ENCODE measurements at places on chromosomes 4 and X.
A peak's percentile ranks its signal among the peaks of the same experiment; 100 is the strongest.

DNA sequence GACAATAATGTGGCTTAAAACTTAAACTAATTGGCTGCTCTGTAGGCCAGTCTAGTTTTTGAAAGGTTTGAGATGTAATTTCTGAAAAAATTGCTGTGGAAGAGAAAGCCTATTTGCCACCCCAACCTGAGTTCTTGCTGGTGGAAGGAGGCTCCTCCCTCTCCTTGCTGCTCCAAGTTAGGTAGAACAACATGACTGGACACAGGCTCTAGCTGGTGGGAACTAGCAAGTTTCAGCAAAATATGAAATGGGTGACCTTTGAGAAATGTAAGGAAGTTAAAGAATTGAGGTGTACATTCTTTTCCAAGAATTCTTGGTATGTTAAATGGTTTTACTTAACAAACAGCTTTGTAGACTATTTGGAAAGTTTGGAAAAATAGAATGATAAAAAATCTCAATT, 8.0 kb downstream of the RPL34 start:
- DNase-seq = no peak

GRCh38 chrX:85223359-85223758, 20.2 kb downstream of the SATL1 start:
- DNase-seq = no peak

DNA sequence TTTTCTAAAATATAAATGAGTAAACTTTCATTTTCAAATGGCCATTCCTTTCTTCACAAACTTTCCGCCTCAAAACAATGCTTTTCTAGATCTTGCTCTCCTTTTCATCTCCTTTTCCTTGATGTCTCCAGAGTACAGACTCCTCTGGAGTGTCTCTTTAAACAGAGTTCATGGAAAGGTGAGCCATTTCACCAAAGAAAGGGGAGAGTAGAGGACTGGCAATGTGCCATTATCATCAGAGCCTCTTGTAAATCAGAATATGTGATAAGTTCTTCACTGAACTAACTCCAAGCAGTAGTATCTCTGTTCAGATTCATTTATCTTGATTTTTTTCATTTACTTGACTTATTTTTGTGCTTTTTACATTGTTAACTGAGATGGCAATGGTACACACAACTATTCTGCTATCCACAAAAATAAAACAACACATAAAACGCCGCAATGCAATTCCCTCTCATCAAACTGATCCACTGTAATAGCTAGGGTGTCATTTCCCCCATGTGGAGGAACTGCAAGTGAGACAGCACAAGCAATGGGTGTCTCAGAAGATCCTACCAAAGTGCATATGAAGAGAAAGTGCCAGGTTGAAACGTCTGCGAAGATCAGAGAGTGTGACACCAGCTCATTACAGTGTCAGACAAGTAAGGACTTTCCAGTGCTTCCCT, 125.4 kb downstream of the RASL11B start:
- no peak for DNase-seq

- no peak for DNase-seq
Measured at GRCh38 chrX:19912-20571, 261.1 kb upstream of the PLCXD1 start.

DNA sequence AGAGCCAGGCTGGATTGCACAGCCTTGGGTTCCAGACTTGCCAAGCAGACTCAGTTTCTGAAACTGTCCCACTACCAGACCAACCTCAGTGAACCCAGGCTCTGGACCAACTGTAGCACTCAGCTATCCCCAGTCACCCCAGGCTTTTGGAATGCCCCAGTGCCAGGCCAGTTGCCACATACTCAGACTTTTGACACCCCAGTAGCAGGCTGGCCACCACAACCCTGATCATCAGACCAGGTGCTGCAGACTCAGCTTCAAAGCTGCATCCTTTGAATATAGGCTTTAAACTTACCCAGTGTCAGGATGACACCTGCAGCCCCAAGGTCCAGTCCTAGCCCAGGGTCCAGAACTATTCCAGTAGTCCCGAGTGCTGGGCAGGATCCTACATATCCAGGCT, 1389.9 kb downstream of the ARAP2 start:
- no peak for DNase-seq

GRCh38 chr4:7043284-7044136, at the start of gene TADA2B:
TADA2B (plus strand) TSS chr4:7043372; CDS start chr4:7043580, 208 bp downstream.
- DNase-seq = no peak

GRCh38 chr4:66837279-66837922, 707.9 kb downstream of the CENPC start:
- no peak for DNase-seq

GRCh38 chr4:2874861-2875260, 31.2 kb downstream of the ADD1 start:
- DNase-seq = no peak

- no peak for DNase-seq
Measured at GRCh38 chr4:2728806-2729532, 27.2 kb downstream of the TNIP2 start.

GRCh38 chr4:65658117-65658516, 12.2 kb downstream of the EPHA5 start:
- DNase-seq = no peak

- no peak for DNase-seq
Measured at GRCh38 chr4:140049024-140049848, 104.7 kb downstream of the MAML3 start.

- DNase-seq = no peak
Measured at GRCh38 chrX:154805696-154806091, 409 bp upstream of the MPP1 start.

DNA sequence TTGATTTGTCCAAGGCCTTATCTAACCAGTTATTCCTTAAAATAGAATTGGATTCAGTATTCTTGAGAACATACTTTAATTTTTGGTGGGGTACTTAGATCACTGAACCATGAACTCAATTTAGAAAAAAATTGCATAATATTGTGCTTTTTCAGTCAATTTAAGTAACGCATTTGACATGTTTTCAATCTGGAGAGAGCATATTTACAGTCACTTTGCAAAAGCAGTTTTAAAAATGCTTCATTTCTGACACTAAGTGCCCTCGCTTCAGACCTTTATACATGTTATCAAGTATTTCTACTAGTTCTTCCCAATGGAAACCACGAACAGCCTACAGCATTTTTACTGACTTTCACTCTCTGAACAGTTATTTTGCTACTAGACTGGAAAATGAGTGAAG, 257.1 kb upstream of the NDST4 start:
- DNase-seq = no peak

- no peak for DNase-seq
Measured at GRCh38 chr4:88752076-88752463, 54.4 kb upstream of the NAP1L5 start.

DNA sequence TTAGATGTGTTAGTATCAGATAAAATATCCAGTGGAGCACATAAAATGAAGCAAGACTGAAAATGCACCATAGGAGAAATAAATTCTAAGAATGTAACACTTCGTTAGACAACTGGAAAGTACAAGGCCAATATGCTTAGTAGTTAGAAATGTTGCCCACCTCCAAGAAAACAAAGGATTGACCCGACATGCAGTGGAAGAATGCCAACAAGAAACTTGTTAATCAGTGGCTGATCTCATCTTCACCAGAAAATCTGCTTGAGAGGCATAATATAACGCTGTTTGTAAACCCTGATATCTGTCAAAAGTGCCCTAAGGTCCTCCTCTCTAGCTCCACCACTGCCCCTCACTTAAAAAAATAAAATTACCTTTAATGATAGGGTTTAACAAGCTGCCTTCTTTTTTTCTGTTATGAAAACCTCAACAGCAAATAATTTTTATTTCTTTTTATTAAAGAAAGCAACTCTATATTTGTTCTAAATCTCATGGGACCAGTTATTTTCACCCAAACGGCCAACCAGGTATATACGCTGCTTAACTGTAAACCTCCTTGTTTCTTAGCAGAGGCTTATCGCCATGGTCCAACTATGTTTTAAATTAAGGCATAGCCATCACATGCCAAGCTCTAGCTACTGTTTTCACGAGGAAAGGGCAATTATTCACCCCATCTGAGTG, 1.8 kb downstream of the RASGEF1B start:
- no peak for DNase-seq

DNA sequence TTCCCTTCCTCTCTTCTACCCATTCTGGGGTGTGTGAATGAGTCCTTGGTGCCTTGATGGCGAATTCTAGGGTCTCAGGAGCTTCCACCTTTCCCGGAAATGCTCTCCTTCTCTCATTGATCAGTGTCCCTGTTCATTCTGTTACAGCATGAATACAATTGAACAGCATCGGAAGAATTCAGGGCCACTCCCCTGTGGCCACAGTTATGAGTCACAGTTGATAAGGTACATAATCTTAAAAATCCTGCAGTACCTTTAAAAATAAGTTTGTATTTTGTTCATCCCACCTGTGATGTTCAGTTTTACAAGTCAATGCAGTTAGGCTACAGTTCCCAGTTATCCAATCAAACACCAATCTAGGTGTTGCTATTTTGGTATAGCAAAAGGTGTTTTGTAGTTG, 47.3 kb upstream of the FAM9A start:
- DNase-seq = no peak

DNA sequence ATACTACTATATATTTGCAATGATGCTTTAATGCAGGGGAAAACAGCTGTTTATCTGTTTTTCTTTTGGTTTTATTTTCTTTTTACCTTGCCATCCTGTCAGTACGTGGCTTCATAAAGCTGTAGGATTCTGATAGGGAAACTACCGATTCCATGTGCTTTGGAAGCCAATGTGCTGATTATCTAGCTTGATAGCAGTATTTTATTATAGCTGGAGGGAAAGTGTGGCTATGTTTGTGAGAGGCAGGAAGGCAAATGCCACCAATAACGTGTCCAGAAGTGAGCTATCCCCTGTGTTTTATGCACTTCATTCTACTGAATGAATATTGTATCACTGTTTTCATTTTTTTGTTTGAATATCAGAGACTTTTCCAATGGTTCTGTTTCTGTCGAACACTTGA, 43.7 kb downstream of the IL15 start:
- no peak for DNase-seq

DNA sequence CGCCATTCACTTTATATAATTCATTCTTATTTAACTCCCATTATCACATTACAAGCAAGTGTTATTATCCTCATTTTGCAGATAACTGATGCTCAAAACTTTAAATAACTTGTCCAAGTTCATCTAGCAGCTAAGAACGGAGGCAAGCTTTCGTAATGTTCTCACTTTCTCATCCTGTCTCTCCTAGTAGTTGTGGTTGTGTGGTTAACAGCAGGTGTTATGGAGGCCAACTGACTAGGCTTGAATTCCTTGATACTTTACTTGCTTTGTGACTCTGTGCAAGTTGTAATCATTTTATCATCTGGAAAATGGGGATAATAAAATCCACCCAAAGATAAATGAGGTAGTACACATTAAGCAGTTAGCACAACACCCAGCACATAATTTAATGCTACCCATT, 109.9 kb upstream of the PTPN13 start:
- DNase-seq = no peak

DNA sequence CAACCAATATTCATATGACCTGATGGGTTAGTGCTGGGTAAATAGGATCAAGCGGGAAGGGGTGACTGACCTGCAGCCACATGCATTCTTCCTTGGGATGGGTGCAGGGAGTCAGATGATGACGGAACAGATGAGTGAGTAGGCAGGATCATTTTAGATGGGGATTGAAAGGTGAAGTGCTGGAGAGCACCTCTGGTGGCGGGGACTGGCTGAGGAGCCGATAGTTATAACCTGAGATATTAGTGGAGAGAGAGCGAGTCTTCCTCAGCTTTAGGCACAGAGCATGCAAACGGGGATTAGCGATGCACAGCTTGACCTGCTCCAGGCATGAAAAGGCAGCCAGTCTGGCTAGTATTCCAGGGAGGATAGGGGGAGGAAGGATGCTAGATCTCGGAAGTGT, 99.1 kb downstream of the AFF1 start:
- DNase-seq = no peak

- DNase-seq = no peak
Measured at GRCh38 chrX:41781500-41781899, 57.5 kb downstream of the GPR82 start.

DNA sequence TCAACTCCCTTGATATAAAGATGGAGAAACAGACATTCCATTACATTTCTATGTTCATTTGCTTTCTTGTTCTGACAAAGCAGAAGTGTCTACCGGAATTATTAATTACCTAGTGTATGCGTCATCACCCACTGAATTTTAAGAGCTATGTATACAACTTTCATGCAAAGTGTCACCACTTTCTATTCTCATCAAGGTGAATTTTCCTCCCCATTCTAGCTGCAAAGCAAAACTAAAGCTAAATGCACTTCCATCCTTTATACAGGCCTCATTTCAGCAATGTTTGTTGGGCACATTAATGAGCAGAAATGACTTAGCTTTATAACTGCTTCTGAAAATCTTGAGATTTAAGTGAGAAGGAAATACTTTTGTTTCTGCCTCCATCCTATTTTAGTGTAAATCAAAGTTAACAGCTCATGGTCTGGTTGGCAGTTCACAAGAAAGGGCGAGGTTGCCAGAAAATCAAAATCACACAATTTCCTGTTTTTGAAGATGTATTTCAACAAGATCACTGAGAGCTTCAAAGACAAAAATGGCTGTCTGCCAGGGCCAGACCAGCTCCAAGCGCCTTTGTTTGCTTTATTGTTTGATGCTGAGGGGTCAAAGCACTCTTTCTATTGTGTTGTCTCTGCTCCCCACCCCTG, 7.2 kb upstream of the FAM9C start:
- DNase-seq = no peak

DNA sequence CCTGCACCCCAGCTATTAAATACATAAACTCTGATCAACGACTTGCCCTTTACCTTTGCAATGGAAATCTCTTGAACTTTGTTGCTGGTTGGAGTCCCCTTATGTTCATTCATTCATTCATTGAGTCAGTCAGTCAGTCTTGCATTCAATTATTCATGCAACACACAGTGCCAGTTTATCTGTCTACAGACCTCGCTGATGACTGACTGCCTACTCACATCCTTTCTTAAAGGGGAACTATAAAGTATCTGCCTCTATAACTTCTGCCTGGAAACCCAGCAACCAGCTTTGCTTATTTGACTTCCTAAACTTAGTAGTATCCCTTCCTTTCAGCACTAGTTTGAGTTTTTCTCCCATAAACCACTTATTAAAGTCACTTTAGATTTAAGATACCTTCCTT, 620.8 kb upstream of the ADGRL3 start:
- DNase-seq = no peak

DNA sequence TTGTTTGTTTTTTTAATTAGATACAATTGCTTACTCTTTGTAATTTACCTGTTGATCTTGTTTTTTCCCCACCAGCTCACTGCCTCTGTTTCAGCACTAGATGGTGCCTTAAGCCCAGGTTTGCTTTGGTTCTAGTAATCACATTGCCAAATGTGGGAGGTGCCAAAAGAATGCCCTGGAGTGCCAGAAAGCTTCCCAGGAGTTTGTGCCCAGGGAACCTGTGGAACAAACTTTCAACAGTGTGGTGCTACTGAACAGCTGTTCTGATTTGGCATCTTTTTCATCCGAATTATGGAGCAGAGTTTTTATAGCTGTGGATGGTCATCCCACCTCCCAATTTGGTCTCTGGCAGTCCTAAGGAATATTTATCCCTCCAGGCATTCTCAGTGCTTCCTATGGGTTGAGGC, 1000.7 kb downstream of the STIM2 start:
- DNase-seq = peak; percentile 51

Data from AG09309 (cell line).